ENCODE measurements at places on chromosomes 7 and 10.

DNA sequence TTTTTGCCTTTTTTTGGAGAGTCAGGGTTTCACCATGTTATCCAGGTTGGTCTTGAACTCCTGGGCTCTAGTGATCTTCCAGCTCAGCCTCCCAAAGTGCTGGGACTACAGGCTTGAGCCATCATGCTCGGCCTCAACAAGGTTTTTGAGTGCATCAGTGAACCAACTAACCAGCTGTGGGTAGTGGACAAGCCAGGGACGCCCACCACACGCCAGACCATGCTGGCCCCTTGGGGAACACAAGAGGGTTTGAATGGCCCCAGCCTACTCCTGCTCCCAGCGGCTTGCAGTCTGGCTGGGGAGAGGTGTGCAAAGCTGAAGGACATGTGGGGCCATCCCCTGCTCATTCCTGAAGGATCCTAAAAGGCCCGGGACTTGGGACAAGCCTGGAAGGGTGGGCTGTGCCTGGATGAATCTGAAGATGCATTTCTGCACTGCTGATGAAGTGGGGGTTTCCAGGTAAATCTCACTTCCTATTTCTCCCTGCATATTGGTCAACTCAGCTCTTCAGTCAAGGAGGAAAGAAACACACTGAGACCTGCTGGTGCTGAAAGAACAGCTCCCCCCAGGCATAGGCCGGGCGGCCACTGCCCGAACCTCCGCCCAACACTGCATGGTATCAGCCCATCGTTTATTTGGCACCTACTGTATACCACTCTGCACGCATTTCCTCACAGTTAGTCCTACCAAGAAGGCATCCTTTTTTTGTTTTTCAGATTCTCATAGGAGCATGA lies 6.9 kb downstream of the MMD2 start:
- peak; percentile 40 for DNase-seq

DNA sequence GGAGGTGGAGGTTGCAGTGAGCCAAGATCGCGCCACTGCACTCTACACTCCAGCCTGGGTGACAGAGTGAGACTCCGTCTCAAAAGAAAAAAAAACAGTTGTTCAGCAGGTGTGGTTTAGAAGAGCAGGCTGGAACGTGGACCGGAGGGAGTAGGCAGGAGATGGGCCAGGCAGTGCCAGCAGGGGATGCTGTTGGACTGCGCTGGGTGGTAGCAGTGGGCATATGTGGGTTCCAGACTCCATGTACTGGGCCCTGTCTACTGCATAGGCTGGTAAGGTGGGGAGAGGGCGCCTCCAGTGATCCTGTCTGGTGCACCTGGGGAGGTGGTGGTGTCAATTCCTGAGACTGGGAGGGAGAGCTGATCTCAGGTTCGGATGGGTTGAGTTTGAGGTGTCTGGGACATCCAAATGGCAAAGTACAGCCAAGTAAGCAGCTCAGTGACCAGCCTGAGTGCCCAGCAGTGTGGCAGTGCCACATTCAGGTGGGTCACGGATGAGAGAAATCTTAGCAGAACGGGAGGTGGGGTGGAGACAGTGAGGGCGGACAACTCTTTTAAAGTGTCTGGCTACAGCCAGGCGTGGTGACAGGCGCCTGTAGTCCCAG lies 25.9 kb downstream of the SFXN4 start:
- DNase-seq, result peak; percentile 30

DNA sequence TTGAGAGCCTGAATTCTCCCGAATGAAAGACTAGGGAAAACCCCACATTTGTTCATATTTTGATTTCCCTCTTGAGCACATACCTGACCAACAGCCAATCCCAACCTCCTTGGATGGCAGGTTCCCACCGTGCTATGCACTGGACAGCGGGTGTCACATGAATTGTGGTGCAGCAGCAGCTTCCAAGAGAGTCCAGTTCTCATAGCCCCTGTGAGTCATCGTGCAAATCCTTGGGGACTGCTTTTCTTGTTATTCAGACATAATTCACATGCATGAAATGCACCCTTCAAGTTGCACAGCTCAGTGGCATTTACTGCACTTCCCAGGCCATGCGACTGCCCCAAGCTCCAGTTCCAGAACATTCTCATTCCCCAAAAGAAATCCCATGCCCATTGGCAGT lies 67.8 kb upstream of the PPP2R2D start:
- no peak for DNase-seq

- no peak for DNase-seq
These were observed 231.8 kb downstream of the AHR start for GRCh38 chr7:17530244-17530643.

DNA sequence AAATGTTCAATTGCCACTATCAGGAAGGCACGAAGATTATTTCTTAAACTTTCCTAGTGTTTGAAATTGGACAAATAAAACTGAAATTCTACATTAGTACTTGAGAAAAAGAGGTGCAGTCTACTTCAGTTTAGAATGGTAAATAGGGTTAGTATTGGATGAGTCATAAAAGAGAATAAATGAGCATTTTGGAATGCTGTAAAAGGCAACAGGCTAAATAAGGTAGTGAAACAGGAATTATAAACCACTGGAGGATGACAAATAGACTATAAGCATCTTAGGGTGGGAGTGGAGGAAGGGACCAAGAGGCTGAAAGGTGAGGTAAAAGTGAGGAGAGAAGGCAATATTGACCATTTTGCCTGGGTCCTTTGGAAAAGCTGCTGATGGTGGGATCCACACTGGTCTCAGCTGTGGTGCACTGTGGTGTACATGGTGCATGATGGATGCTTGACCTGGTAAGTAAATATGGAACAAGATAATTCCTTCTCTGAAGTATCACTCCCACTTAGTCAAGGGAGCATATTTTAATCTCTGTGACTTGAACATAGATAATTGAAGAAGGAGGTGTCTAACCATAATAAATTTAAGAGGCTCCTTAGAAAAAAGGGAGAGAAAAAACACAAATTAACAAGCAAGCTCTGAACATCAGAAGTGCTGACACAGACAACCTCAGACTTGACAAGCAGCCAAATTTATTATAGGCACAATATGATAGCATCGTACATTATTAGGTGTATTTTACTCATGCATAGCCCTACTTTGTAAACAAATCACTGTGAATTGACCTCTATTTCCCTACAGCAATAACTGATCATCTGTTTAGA lies 76.4 kb upstream of the SCIN start:
- peak; percentile 75 for DNase-seq

- no peak for DNase-seq
These were observed 28.4 kb downstream of the GALNTL5 start for GRCh38 chr7:151984612-151985011.

- DNase-seq, result no peak
These were observed 30.5 kb downstream of the NPS start for GRCh38 chr10:127579640-127580039.

DNA sequence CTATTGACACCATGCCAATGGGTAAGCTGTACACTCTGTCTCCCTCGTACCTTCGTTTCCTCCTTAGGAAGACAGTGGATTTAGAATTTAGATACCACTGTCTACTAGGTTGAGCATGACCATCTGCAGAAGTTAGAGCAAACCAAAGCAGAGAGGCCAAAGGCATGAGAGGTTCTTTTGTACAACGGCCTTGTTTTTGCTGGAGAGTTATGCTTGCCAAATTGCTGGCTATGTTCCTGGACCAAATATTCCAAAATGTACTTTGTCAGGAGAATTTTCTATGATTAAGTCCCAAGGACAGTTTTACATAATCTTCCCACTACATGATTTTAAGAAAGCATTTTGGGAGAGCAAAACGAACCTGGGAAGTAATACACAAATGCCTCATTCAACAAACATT lies 47.9 kb upstream of the PLCE1 start:
- no peak for DNase-seq

GRCh38 chr10:104331208-104331838 lies 6.9 kb downstream of the ITPRIP start:
- DNase-seq, result peak; percentile 87

DNA sequence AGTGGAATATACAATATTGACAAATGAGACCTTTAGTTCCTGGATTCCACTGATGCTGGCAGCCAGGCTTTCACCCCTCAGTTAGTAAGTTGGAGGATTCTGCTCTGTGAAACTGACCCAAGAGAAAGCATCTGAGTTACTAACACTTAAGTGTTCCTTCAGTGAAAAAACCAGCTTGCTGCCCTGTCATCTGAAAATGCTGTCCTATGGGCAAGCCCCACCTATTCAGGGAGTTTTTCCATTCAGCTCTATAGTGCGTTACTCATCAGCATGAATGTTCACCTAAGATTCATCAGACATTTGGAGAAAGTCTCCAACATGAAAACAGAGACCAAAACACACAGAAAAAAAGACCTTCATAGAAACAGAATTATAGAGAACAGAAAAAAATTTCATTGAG lies 37.9 kb downstream of the PRPF18 start:
- no peak for DNase-seq

DNA sequence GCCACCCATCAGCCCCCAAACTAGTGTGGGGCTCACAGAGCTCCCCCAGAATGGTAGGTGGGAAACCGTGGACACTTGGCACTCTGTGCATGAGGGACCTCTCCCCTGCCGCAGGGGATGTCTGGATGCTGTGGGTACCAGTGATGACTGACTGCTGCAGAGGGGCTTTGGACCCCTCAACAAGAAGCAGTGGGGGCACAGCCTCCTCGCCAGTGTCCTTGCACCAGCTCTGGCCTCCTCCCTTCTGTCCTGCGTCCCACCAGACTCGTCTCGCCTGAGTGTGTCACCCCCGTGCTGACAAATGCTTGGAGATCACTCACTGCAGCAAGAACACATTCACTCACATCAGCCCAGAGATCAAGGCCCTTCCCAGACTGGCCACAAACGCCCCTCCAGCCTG lies 37.3 kb upstream of the R3HCC1L start:
- no peak for DNase-seq

DNA sequence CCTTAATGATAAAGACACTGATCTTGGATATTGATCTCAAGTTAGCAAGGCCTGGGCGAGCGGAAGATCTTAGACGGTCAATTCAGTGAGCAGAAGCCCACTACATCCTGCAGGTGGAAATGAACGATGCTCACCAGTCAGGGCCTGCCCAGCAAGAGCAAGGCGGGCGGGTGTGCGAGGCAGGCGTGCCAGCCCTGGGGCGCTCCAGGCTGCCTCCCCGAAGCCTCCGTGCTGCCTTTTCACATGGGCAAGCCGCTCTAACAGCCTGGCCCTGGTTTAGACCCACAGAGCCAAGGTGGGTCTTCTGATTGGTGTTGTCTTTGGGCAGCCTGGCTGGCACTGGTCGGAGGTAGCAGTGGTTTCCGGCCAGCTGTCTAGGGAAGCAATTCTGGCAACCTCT lies 475.1 kb upstream of the FOXK1 start:
- no peak for DNase-seq

DNA sequence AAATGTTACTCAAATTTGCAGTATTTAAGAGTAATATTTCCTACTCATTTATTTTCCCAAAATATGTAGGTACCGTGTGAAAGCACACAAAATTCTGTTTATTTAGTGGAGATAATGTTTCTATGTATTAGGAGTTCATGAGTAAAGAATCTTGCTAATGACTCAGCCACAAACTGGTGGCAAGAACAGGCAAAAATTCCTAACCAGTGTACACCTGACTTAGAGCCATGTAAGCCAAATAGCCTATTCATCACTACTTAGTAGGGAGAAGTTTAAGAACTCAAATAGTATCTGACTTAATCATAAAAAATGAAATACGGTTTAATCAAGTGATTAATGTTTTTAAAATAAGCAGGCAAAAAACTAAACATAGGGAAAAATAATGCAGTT lies 169.0 kb downstream of the SRPK2 start:
- peak; percentile 93 for DNase-seq

DNA sequence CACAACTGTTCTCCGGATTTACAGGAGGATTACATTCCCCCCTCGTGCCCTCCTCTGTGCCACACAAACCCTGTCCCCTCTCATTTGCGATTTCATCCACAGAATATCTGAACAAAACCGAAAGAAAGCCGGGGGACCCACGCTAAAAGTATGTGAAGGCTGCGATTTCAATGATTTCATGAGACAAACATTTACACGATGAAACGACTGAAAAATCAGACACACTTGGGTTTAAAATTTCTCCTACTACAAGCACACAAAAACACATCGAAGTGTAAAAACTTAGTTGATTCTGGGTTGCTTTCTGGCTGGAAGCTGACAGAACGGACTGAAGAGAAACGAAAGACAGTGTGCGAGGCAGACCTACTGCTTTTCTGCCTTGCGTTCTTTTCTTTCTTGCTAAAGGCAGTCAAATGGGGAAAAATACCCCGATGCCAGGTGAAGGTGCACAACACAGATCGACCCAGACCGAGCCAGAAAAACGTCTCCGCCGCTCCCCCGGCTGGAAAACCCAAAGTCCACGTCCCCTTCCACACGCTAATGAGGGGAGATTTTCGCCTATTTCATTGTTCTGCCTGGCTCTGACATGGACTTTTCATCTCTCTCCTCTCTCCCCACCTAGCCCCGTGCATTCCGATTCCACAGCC lies 1.2 kb downstream of the HIPK2 start:
- peak; percentile 16 for DNase-seq

DNA sequence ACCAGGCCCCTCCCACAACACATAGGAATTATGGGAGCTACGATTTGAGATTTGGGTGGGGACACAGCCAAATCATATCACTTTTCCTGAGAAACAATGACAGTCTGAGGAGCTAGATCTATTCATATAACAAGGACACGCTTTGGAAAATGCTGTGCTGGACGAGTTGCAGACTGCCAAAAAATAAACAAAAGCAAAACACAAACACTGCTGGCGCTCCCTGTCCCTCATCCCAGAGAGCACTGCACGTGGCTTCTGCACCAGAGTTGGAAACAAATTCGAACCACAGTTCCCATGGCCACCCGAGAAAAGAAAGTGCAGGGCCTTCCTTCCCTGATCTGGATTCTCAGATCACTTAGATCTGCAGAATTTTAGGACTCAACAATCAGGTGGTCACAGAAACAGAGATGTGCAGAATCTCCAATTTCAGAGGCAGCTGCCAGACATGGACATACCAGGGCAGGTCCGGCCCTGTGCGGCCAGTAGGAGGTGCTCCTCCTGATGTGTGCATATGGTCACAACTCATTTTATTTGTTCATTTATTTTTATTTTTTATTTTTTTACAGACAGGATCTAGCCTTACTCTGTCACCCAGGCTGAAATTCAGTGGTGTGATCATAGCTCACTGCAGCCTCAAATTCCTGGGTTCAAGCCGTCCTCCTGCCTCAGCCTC lies 35.2 kb upstream of the ECHDC3 start:
- DNase-seq, result no peak

GRCh38 chr7:7127773-7128172 lies 54.6 kb upstream of the C1GALT1 start:
- no peak for DNase-seq

DNA sequence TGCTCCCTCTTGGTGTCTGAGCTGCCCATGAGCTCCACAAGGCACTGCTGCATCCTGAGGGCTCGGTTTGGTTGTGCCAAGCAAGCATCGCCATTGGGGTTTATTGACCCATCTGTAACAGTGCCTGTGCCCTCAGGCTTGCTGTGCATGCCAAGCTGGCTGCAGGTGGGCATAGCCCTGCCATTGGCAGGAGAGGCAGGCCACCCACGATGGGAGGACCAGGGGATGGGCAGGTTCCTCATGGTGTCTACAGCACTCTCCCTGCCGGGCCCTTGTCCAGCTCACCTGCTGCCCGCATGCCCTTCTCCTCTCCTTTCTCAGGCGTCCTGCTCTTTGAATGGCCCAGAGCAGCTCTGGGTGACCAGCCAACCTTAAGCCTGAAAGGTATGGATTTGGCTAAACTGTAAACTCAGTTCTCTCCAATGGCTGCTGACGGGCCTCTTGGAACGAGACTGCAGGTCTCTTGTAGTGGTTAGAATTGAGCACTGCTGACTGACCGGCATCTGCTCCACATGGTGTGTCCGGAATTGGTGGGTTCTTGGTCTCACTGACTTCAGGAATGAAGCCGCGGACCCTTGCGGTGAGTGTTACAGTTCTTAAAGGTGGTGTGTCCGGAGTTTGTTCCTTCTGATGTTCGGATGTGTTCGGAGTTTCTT lies 17.6 kb downstream of the AKR1E2 start:
- DNase-seq, result no peak

- DNase-seq, result no peak
These were observed 68.8 kb upstream of the SDK1 start for GRCh38 chr7:3232228-3232627.
